ENCODE measurements at places on chromosomes 16 and 17.

DNA sequence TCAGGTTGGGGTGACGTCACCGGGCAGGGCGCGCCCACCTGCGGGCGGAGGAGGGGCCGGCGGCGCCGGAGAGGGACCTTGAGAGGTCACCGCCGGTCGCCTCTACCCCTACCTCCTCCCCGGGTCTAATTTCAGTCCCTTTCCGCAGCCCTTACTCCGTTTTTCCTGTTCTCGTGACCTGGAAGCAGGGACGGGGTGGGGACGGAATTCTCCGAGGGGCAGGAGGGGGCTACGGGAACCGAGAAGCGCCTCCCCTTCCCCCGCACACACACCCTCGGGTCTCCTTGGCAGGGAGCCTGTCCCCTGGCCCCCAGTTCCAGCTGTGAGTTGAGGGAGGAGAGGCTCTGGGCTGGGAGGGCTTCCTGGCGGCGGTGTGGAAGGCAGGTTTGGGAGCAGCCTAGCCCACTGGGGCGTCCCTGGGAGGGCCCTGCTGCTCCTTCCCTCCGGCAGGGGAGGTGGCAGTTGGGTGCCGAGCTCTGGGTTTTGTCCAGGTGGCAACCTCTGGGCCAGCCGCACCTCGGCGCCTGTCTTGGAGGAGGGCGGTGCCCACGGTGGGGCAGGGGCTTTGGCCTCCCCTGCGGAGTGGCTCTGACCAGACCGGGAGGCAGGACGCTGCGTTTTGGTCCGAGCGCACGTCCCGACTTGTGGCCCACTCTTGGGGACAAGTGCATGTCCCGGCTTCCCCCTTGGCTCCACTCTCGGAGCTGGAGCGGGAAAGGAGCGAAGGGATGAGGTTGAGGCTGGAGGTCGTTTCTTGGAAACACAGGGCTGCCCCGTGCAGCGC is 773 bp downstream of the SYNGR3 start:
- no peak for DNase-seq

DNA sequence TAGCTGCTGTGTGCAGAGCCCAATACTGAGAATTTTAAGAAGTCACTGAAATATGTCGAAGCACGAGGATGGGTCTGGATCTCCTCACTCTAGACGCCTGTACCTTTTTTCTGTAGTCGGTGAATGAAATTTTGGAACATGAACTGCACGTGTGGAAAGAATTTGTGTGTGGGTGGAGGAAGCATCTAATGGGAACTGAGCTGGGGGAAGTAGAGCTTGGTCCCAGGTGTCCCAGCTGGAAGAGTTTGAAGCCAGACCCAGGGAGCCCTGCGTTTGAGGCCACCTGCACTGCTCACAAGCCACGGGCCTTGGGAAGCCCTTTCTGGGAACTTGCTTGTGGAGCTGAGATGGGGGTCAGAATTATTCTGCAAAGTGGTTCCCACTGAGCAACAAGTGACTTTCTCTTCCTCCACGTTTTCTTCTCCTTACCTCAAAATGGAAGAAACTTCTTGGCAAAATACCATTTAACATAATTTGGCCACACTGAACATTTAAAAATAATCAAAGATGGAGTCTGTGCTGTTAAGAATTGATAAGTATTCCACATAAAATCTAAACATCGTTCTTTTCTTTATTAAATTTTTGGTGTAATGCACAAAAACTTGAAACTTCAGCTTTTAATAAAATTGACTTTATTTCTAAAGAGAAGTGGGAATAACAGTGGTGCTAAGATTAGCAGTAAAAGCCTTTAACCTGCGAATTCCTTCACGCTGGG is 163.8 kb downstream of the PRKCA start:
- no peak for DNase-seq

GRCh38 chr17:32327911-32328310 is 14.1 kb downstream of the C17orf75 start:
- DNase-seq, result no peak

GRCh38 chr17:61132524-61132923 is 267.1 kb upstream of the TBX2 start:
- DNase-seq, result no peak

GRCh38 chr17:3865176-3865575 is 19.1 kb upstream of the NCBP3 start:
- no peak for DNase-seq

GRCh38 chr17:47729476-47729875 is 3.6 kb upstream of the TBX21 start:
- DNase-seq, result no peak

DNA sequence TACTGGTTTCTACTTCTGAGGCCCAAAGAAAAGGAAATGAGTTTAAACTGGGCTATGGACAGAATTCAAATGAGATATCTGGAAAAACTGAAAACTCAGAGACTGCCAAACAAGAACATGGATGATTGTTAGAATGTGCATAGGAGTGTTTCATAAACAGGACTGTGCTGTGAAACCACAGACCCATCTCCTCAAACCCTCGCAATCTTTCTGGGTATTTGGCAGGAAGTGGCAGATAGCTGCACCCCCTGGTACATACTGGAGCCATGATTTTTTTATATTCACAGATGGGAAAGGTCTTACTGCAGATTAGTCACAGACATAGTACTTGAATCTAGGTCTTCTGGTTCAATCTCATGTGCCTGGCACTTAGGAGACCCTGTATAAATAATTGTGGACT is 145.0 kb downstream of the CCDC182 start:
- no peak for DNase-seq

DNA sequence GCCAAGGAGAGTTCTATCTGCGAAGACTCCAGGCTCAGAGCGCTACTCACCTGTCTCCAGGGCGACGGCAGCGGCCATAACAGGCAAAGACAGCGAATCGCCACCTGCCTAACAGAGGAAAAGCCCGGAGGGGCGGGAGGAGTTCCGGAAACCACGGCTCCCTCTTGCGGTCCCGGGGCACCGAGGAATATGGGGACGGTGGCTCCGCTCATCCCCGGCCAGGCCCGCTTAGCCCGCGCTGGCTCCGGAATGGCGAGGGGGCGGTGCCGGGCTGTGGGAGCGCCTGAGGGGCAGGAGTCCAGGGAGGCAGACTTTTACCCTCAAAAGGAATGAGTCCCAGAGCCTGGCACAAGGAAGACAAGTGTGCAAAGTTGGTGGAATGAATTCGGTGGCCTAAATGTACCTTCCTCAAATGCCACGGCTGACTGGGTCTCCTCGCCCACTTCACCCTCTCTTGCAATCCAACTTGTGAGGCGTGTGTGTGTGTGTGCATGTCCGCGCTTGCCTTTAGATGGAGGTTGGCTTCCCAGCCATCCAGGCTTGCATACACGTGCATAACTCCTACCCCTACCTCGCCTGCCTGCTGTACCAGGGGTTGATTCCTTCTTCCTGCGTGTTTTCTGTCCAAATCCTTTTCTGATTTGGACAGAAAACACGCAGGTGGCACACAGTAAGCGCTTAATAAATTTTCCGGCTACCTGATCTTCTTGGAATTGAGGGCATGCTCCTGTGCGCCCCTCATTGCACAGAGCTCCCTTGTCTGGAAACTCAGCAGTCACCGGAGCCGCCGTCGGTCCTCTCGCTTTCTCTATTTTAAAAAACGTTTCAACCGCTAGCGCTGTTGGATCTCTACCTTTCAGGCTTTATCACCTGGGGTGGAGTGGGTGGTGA is 3.5 kb downstream of the C17orf100 start:
- no peak for DNase-seq

DNA sequence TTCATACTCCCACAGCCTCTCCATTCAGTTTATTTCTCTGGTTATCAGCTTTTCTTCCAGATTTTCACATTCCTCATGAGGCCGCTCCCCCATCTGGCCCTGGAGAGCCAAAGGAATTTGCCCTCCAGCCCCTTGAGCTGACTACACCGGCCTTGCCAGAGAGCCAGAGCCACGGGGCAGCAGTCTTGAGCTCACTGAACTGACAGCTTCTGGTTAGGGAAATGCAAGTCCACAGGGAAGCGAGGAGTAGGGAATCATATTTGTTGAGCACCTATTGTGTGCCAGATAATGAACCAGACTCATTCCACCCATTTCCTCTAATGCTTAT is 102.4 kb downstream of the ABCC12 start:
- DNase-seq, result no peak

DNA sequence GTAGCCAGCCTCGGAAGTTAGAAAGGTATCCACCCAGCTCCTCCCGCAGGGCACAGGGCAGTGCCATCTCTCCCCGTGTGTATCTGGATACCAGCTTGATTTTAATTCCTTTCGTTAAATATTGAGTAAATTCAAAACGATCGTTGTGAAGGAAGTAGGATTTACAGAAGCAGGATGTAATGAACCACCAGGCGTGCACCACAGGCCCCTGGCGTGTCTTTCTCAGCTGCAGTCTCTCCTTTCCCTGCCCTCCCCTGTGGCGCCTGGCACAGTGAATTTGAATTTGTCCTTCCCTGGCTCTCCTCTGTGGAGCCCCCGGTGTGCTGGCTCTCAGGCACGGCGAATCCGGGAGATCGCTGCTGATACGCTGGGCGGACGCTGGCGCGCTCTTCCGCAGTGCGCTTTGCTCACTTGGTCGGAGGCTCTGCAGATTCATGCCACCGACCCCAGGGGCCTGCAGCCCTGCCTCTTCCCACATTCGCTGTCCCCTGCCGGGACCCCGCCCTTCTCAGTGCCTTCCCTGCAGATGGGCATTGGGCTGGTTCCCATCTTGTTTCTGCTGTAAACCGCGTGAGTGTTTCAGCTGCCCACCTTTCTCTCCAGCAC is 164.6 kb downstream of the RPTOR start:
- DNase-seq, result no peak

GRCh38 chr16:86353148-86353547 is 157.2 kb upstream of the FOXF1 start:
- DNase-seq, result no peak

DNA sequence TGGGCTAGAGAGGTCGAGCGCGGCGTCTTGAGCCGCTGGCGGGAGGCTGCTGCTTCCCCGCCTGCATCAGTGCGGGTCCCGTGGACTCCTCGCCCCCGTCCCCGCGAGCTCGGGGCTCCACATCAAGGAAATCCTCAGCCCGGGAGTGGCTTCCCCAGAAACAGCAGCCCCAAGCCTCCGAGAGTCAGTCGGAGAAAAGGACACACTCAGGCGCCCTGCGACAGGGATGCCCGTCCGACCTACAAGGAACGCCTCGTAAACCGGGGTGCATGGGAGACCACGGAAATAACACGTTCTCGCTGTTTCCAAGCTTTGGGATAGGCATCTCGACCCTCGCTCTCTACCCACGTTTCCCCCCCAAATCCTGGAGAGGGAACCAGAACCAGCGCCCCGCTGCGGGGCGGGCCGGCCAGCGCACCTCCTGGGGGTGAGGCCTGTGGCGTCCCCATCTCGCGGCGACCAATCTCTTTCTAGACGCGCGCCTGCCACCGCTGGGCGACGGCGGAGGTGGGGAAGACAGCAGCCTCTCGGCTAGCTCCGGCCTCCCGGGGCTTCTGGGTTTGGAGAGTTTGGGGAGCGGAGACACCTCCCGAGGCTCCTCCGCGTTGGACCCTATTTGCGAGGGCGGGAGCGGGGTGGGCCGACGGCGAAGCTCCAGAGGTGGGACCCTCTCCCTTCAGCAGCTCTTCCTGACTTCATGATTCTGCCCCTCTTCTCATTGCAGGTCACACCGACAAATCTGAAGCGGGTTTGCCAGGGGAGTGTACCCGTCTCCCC is 759 bp upstream of the TP53I13 start:
- no peak for DNase-seq

GRCh38 chr16:64882078-64882784 is 239.6 kb downstream of the CDH11 start:
- no peak for DNase-seq

DNA sequence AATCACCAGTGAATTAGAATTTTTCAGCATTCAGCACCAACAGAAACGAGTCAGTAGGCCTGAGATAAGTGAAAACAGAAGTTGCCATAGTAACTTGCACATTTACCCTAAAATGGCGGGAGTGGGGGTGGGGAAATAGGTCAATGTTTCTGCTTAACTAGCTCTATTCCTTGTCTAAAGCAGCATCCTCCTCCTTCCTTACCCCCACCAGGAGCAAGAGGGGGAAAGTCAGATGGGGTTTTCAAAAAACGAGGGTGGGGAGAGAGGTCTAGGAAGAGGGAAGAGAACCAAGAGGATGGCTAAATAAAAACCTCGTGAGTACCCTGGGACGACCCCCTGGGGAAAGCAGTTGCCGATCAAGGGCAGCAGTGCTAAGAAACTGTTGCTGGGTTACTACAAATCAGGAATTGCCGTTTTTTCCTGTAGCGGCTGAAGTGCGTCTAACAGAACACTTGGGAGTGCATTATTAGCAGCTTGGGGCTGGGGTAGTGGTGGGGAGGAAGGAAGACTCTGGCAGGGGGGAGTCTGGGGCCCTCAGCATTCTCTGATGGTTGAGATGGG is 34.4 kb upstream of the MNT start:
- DNase-seq, result no peak
